ENCODE measurements at places on chromosomes 6 and 20. TPM values are rescaled to one million over a fixed set of nuclear protein-coding genes. Genes with fewer than 3 reads are reported as not detected.
A peak's percentile ranks its signal among the peaks of the same experiment; 100 is the strongest.

PNLDC1 gene
- total RNA-seq, result 0.33 TPM

ACSS1 gene
- total RNA-seq, result 4.0 TPM

TBX18 gene
- 10.1 TPM for total RNA-seq

PRL gene
- 0.23 TPM for total RNA-seq

LAMP5 gene
- total RNA-seq, result 0.40 TPM

- no peak for DNase-seq
Measured at GRCh38 chr6:41678511-41679084, 40.3 kb downstream of the MDFI start.

DNA sequence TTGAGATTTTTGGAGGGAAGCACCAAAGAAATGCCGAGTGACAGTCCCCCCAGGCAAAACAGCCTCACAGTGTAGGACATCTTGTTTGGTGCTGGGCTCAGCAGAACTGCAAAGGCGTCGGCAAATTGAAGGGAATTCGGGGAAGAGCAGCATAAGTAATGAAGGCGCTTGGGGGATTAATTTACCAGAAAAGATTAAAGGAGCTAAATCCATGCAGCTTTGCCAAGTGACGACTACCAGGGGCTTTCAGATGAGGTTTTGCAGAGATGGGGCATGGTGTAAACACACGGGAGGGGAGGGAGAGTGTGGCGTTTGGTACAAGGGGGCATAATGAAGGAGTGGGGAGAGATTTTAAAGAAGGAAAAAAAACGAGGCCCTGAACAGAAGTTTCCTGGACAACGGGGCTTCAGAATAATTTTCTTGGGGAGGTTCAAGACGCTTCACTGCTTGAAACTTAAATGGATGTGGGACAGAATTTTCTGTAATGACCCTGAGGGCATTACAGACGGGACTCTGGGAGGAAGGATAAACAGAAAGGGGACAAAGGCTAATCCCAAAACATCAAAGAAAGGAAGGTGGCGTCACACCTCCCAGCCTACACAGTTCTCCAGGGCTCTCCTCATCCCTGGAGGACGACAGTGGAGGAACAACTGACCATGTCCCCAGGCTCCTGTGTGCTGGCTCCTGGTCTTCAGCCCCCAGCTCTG lies 45.4 kb upstream of the CDH22 start:
- DNase-seq, result no peak

- DNase-seq, result no peak
Measured at GRCh38 chr6:35850208-35850607, 45.1 kb downstream of the LHFPL5 start.

GRCh38 chr20:15375836-15376235 lies 1038.4 kb upstream of the FLRT3 start:
- DNase-seq, result no peak

DNA sequence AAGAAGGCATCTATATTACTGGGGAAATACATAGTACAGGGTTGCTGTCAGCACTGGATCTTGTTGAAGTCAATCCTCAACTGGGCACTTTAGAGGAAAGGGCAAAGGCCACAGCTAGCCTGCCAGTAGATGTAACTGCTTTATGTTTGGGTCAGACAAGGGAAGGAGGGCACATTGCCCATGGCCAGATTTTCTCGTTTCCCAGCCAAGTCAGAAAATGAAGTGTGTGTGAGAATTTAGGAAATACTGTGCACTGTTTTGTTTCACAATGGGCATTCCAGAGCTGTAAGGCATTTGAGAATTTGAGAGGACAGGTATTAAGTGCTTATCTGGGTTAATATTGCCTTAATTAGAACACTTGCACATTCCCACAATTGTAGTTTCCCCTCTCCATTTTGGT lies 183.9 kb upstream of the MCHR2 start:
- no peak for DNase-seq

GRCh38 chr6:124964764-124965105 lies 2.5 kb downstream of the RNF217 start:
- no peak for DNase-seq

DNA sequence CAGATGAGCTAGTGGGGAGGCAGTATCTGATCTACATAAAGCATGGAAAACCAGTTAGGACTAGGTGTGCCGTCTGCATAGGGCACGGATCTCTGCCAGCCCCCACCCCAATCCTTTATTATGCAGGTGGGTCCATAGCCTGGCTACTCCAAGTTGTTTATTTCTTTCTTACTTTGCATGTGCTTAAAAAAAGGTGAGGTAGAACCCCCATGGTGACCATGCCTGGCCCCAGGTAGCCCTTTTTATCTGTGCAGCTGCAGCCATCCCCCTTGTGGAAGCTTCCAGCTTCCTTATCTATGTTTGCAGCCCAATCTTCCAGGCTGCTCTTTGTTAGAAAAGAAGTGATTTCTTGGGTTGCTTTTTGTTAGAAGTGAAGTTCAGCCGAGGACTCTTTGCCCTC lies 9.0 kb upstream of the TREM2 start:
- DNase-seq, result no peak

- DNase-seq, result no peak
Measured at GRCh38 chr6:3825331-3825831, 23.8 kb upstream of the FAM50B start.

DNA sequence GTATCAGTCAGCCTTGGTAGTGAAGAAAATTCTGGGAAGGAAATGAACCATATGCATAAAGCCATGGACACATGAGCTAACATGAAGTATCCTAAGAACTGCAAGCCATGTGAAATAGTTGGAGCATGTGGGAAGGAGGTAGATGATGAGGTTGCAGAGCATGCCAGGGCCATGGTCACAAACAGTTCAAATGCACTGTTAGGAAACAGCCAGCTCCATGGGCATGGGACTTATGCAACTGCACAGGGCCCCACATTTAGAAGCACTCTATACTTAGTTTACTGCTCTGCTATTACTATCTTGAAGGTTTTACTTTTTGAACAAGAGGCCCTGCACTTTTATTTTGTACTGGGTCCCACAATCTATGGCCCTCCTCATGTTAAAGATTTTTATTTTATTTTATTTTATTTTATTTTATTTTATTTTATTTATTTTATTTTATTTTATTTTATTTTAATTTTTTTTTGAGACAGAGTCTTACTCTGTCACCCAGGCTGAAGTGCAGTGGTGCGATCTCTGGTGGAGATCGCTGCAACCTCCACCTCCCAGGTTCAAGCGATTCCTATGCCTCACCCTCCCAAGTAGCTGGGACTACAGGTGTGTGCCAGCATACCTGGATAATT lies 169.1 kb downstream of the IBTK start:
- no peak for DNase-seq

DNA sequence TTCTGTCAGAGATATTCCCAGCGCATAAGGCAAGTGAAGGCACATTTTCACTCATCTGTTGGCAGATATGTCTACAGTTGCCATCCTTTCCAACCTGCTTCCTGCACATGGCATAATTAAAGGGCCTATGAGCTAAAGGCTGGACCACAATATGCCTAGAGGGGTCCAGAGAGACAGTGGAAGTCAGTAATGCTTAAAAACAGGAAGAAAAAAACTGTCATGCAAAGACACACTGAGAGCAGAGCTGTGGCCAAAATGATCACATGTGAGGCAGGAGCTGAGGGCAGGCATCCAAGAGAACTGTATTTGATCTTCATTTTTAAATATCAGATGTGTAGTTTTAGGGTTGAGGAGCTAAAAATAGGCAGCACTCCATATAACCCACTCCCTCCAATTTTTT lies 125.0 kb upstream of the BACH2 start:
- DNase-seq, result no peak

GRCh38 chr20:51678026-51678697 lies 90.0 kb downstream of the ATP9A start:
- DNase-seq, result no peak

GRCh38 chr6:142909686-142910085 lies 35.3 kb downstream of the HIVEP2 start:
- DNase-seq, result no peak

DNA sequence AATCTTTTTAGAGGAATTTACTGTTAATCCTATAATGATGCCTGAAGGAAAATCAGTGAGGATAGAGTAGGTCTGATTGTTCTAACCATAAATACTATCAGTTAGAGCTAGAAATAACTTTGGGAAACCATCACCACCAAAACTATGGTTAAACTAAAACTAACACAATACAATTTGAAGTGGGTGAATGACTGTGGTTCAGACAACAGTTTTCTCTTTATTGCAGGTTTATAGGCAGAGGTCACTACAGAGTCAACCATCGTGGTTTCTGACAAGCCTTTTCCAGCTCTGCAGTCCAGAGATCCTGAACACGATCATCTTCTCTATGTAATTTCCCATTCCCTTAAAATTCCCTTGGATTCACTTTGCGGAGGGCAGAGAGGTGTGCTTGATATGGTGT lies 134.3 kb downstream of the IBTK start:
- DNase-seq, result no peak

GRCh38 chr6:135322427-135323201 lies 141.5 kb downstream of the MYB start:
- no peak for DNase-seq

- no peak for DNase-seq
Measured at GRCh38 chr6:87441711-87442110, 31.1 kb upstream of the SLC35A1 start.

- no peak for DNase-seq
Measured at GRCh38 chr6:164208371-164208770, 793.9 kb downstream of the QKI start.

DNA sequence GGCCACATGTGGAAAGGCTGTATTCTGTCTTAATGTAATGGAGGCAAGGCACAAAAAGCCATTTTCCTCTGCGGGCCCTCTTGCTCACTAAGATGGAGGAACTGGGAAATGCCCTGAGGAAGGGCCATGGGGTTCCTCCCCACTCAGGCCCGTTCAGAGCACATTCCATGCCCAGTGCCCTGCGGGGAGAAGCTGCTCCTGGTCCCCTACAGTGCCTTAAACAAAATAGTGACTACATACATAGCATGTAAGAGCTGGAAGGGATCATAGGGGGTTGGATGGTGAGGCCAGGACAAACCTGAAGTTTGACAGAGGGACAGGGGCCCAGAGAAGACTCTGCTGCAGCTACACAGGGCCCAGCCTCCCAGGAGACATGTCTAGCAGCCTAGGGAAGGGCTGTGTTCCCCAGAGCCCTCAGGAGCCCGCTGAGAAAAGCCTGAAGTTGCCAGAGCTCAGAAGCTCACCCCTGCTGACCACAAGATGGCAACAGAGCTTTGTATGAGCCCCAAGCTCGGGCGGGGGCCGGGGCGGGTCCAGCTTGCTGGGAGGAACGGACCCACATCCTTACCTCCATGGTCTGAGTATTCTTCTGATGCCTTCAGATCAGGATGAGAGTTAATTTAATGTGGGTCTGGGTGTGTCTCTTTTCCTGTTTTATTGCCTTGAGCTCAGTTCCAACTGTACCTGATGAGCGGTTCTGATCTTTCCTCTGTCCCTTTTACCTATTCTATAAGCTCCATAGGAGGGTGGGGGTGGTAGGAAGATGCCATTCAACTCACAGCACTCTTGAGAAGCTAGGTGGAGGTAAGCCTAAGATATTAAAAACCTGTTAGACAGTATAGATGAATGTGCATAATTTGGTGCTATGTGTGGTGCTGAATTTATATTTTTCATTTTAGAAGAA lies 242.9 kb downstream of the CDC5L start:
- peak; percentile 52 for DNase-seq

GRCh38 chr6:84897988-84898594 lies 133.7 kb upstream of the TBX18 start:
- no peak for DNase-seq

DNA sequence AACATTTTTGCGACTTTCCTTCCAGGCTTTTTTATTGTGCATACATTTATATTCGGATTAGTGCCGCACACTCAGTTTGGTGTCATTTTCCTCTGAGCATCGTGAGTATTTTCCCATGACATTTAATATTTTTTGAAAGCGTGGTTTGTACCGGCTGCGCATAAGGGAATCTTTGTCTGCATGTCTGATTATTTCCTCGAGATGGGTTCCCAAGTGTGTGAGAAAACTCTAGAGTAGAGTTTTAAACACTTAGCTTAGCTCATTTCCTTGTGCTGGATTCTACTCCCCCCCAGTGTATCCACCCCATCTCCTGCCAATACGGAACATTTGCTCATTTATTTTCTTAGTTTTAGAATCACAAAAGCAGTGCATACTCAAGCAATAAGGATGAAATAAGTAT lies 94.3 kb downstream of the CDC5L start:
- DNase-seq, result no peak

GRCh38 chr20:18001131-18001921 lies 32.5 kb downstream of the MGME1 start:
- DNase-seq, result no peak

DNA sequence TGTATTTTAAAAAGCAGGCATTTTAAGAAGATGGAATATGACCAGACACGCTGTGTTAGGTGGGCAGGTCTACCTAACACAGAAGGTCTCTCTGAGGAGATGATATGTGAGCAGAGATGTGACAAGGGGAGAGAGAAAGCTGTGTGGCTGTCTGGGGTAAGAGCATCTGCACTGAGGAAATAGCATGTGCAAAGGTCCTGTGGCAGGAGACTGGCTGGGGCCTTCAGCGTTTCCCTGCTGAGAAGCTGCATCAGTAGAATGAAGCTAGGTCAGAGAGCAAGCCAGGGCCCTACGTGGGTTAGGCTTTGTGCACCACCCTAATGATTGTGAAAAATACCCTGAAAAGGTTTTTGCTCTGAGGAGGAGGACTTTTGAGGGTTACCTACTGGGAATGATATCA lies 87.0 kb downstream of the TXNDC5 start:
- no peak for DNase-seq

- no peak for DNase-seq
Measured at GRCh38 chr20:32343439-32343838, 14.7 kb upstream of the ASXL1 start.

DNA sequence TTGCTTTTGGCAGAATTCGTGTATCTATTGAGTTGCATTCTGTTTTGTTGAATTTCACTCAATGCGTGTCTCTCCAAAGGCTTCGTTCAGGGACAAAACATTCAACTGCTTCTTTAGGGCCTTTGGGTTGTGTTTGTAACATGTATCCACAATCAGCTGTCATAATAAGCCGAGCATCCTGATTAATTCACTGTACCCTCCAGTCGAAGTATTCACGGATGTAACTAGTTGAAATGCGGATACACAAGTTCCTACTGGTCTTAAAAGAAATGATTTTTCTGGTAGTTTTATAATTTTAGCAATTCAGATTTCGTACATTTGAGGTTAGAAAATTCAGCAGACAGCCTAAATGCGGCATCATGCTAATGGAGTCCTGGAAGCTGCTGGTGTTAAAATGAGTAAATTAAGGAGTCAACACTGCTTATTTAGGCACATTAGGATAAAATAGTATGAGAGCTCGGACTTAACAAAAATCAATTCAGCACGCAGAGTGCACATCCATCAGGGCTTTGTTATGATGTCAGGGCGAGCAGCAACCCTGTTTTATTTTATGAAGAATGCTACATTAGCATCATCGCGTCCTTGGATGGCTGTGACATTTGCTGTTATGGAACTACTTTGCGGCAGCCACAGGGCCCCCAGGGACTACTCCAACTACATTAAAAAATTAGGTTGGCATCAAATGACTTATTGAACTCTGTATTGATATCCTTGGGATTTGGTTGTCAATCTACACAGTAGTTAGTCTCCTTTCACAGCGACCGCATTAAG lies 489.3 kb upstream of the FLRT3 start:
- no peak for DNase-seq

GRCh38 chr6:166671434-166672081 lies 44.5 kb upstream of the RPS6KA2 start:
- DNase-seq, result no peak

GRCh38 chr6:44867571-44868334 lies 460.4 kb upstream of the RUNX2 start:
- no peak for DNase-seq

Measured in mesothelial cell of epicardium (in vitro differentiated cells).